Osteocyte (in vitro differentiated cells): ENCODE measurements at places on chromosomes 2 and 18. TPM values are rescaled to one million over a fixed set of nuclear protein-coding genes. Genes with fewer than 3 reads are reported as not detected.

The UGT1A4 gene
- total RNA-seq: not detected in 2 replicates

The MSTN gene
- 0.89 and 1.1 TPM in 2 replicates for total RNA-seq

The MEP1B gene
- total RNA-seq: not detected in 2 replicates

The ITGA6 gene
- total RNA-seq: 4.2 and 5.1 TPM in 2 replicates

DNA sequence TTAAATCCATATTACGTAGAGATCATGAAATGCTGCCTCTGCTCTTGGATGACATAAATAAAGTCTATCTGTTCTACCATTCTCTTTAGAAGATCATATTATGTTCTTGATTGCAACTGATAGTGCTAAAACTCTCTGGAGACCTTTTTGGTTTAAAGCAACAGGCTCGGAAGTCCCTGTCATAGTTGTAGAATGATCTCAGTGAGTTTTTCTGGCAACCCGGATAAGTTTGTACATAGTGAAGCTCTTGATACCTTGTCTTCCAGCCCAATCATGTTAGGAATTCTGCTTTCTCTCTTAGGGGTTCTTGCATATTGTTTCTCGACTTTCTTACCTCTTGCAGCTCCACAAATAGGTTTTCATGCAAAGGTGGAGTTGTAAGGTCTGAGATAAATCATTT lies 156.1 kb downstream of the TTC27 start:
- no peak overlapping the region for H3K4me3 ChIP-seq
- DNase-seq: no peak
- H3K27me3 ChIP-seq: no peaks in the 10 kb centered on the region

- DNase-seq: peak; percentile 23
- H3K36me3 ChIP-seq: no peaks in the 10 kb centered on the region
- no peaks in the 10 kb centered on the region for H3K27me3 ChIP-seq
- no peak overlapping the region for H3K27ac ChIP-seq
- H3K4me3 ChIP-seq: no peak overlapping the region
Measured at GRCh38 chr18:9673296-9674251, 34.5 kb upstream of the RAB31 start.

DNA sequence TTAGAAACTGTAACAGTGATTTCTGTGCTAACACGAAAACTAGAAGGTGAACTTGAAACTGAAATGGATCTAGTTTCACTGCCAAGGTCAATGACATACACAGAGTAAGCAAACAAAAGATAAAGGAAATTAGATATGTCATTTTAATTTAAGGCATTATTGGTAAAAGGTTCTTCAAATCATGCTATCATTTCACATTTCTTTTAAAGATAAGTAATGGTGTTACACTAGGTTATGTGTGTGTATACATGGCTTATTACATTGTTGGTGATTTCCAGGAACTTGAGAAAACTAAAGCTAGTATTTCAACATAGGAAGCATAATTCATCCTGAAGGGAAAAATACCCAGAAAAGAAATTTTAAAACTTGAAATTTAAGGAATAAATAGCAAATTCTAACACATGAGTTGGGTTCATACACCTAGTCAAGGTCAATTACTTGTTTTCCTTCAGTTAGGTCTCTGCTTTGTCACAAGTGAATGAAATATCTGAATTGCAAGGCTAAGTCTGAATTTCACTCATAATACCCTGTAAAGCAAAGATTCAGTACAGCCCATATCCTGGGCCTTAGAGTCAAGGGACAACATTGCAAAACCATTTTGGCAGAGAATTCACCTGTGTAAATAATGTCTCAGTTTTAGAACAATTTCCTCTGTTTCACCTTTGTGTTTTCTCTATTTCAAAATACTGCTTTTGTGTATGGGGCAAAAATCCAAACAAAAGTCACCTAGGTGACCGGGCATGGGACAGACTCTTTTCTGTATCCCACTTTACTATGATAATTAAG lies 141.6 kb downstream of the SRBD1 start:
- H3K4me1 ChIP-seq: peaks cover 66% of the 10 kb centered on the region
- no peak overlapping the region for H3K4me3 ChIP-seq
- DNase-seq: no peak
- no peaks in the 10 kb centered on the region for H3K27me3 ChIP-seq

- no peaks in the 10 kb centered on the region for H3K36me3 ChIP-seq
- no peak for DNase-seq
- H3K27me3 ChIP-seq: no peaks in the 10 kb centered on the region
- H3K4me1 ChIP-seq: peaks cover 7% of the 10 kb centered on the region
- H3K4me3 ChIP-seq: no peak overlapping the region
Measured at GRCh38 chr2:221514305-221515040, 57.6 kb downstream of the EPHA4 start.

DNA sequence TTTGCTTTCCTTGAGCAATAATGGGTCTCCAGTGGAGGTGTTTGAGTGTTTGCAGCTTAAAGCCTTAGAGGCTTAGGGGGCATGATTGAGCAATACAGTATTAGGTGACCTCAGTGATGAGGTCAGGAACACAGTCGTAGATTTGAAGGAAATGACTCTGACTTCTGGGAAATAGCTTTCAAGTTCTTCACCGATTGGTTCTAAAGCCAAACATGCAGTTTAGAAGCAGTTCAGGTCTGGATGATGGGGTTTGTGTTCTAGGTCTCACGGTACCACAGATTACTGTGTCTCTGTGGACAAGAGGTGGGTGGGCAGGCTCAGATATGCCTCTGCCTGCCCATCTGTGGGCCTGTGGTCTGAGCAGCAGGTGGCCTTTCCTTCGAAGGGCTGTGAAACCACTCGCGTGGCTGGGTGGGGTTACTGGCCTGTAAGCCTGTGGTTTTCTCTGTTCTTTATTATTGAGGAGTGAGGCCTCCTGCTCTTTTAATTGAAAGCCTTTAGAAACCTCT lies 7.8 kb downstream of the MTHFD2 start:
- H3K4me3 ChIP-seq: peak overlapping the region; percentile 10
- peak overlapping the region; percentile 64 for H3K27ac ChIP-seq
- no peak for DNase-seq
- no peaks in the 10 kb centered on the region for H3K27me3 ChIP-seq
- peaks cover 83% of the 10 kb centered on the region for H3K4me1 ChIP-seq

GRCh38 chr18:1302861-1303260 lies 398.2 kb downstream of the ADCYAP1 start:
- no peaks in the 10 kb centered on the region for H3K36me3 ChIP-seq
- no peak overlapping the region for H3K27ac ChIP-seq
- DNase-seq: no peak
- no peaks in the 10 kb centered on the region for H3K27me3 ChIP-seq
- no peak overlapping the region for H3K4me3 ChIP-seq
